ENCODE measurements at places on chromosomes 5 and 9.

DNA sequence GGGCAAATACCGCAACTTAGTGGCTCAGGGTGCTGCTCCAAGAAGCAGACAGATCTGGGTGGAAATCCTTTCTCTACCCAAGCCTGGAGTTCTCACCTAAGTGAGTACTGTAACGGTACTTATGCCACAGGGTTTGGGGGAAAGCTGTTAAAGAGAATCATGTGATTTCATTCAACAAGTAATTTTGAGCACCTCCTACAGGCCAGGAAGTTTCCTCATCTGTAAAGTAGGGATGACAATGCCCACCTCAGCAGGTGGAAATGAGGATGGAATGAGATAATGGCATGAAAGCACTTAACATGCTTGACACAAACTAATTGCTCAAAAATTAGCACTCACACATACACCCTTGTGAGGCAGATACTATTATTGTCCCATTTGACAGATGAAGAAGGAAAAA, 114.1 kb downstream of the JAKMIP2 start:
- DNase-seq = no peak

- no peak for DNase-seq
Observed at GRCh38 chr9:108666240-108666784, 189.5 kb downstream of the ACTL7B start.

DNA sequence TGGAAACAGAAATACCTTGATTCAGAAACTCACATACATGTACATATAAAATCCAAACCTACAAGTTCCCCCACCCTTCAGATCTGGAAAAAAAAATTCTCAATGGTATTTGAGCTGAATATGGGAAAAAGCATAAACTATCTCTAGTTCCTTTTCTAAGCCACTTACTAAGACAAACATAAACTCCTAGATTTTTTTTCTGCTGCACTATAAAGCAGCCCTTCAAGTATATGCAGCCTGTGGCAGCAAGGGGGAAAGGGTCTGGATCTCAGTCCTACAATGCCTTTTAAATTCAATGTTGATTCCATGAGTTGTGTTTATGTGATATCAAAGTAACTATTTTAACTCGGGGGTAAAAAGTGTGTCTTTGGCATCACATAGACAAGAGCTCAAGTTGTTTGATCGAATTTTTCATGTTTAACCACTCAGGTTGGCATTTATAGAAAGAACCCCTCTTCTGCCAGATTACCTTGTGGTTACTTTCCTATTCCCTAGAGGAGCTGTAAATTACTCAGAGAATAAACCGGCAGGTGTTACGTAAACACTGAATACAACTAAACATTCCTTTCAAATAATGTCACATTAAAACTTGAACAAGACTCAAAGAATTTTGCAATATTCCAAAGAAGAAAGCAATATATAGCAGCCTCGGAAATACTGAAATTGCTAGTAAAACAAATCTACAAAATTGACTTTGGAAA, 91.8 kb upstream of the FER start:
- no peak for DNase-seq

- DNase-seq = no peak
Observed at GRCh38 chr5:67606586-67606947, 410.0 kb upstream of the CD180 start.

DNA sequence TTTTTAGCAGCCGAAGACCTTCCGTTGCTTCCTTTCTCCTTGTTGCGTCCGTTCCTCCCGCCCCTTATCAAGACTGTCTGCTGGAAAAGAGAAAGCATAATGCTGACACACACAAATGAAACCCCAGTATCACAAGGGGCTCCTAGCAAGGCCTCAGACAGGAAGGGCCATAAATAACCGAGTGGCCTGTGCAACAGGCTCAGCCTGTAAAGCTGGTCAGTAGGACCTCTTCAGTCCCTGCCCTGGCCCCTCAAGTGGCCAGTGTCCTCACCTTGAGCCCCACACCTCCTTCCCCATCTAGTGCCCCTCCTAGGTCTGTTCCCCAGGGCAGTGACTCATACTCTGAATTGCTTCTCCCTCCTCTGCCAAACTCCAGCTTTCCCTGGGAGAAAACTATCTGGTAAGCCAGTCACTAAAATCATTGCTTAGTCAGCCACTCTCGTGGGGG, 174.6 kb upstream of the IL12B start:
- DNase-seq = no peak

GRCh38 chr5:79227484-79228025, 8.4 kb upstream of the JMY start:
- DNase-seq = no peak

DNA sequence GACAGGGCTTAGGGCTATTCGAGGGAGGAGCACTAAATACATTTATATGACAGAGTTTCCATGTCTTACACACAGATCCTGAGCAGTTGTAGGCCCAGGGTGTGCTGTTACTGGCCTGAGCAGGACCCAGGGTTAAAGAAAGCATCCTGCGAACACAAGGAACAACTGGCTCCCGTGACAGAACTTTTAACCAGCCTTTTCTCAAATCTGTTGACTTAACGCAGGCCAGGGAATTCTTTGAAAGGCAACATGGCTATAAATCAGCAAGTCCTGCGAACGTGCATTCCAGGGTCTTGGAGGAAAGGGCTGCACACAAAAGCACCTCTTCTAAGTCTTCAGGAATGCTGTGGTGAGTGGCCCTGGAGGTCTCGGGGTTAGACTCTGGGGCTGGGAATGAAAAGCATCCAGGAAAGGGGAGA, 45.2 kb upstream of the ANKRD55 start:
- no peak for DNase-seq

DNA sequence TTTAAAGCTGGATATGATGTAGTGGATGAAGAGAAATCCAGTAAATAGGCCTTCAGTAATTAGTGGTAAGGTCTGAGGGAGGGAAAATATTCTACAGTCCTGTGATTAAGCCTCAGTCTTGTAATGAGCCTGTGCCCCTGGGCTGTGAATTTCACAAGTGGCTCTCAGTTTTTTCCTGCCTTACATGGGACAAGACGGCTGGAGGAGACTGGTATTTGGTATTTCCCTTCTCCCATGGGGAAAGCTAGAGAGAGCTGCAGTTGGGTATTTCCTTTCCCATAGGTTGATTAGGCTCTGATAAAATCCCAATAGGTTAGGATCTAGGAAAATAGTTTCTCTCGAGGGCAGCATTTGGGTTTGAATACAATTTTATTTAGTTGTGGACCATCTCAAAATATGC, 62.2 kb upstream of the GNA14 start:
- peak; percentile 18 for DNase-seq

GRCh38 chr5:150046031-150046430, 40.3 kb downstream of the CSF1R start:
- DNase-seq = no peak

GRCh38 chr9:70658765-70659164, 244.3 kb upstream of the KLF9 start:
- no peak for DNase-seq

- DNase-seq = no peak
Observed at GRCh38 chr9:126499005-126499910, 114.5 kb upstream of the LMX1B start.

DNA sequence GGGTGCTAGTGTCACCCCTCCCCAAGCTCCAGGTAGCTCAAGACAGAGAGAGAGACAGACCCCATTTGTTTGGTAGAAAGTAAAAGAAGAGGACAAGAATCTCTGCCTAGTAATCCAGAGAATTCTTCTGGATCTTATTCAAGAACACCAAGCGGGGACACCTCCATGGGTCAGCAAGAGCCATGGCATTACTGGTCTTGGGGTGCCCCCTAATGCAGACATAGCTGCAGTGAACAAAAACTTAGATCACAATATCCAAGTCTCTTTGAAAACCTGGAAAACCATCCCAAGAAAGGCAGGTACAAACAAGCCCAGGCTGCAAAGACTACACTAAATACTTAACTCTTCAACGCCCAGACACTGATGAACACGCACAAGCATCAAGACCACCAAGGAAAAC, 29.9 kb upstream of the PDE4D start:
- DNase-seq = no peak

DNA sequence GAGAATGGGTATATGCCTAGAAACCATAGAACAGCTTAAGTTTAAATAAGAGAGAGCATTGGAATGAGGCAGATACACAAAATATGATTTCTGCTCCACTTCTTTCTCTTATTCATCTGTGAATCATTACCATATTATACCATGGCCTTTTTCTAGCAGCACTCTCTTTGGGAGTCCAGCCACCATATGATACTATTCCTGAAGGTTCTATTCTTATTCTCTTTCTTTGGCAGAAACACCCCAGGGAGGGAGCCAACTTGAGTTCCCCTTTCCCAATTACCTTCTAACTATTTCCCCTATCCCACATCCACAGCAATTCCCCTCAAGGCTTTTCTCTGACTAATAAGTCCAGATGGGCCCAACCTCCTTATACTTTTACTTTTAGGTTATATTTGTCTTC, 55.9 kb downstream of the NDUFAF2 start:
- DNase-seq = no peak

- DNase-seq = peak; percentile 50
Observed at GRCh38 chr5:24633715-24634325, 11.0 kb downstream of the CDH10 start.

- DNase-seq = no peak
Observed at GRCh38 chr5:172266071-172266675, 17.4 kb downstream of the UBTD2 start.

GRCh38 chr9:134966270-134966669, 48.6 kb upstream of the FCN1 start:
- DNase-seq = no peak

DNA sequence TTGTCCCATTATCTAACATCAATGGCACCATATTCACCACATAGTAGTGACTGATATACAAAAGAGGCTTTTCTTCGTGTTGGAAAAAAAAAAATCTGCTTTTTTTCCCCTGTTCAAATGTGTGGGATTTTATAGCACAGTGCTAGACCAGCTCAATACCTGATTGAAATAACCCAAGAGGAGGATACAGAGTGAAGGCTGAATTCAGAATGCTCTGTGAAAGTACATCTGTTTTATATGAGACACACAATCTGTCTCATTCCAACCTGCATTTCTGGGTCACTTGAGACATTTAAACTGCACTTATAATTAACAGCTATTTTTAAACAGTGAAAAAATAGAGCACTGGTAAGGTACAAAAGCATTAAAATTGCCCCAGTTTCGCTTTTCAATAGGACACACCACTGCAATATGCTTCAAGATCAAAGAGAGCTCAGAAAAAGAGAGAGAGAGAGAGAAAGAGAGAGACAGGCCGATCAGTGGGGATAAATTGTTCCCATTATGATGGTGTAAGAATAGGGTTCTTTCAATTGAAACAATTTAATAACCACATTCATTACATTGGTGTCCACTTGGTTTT, 179.3 kb downstream of the NR2F1-AS1 start:
- no peak for DNase-seq

- DNase-seq = no peak
Observed at GRCh38 chr9:36867672-36868471, 166.2 kb downstream of the PAX5 start.

- no peak for DNase-seq
Observed at GRCh38 chr9:124343533-124344290, 71.5 kb downstream of the PSMB7 start.

GRCh38 chr5:146548781-146549449, 32.9 kb upstream of the GPR151 start:
- DNase-seq = no peak

DNA sequence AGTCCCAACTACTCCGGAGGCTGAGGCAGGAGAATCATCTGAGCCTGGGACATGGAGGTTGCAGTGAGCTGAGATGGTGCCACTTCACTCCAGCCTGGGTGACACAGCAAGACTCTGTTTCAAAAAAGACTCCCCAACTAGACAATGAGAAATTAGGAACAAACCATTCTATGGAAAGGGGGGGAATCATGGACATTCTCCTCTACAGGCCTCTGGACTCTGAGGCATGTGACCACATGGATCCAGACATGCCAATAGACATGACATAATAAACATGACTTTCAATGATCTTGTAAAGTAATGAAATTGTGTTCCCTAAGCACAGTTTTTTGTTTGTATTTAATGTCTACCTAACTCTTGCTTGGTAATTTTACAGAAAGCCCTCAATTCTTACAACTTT, 8.8 kb downstream of the HOMER1 start:
- DNase-seq = no peak

DNA sequence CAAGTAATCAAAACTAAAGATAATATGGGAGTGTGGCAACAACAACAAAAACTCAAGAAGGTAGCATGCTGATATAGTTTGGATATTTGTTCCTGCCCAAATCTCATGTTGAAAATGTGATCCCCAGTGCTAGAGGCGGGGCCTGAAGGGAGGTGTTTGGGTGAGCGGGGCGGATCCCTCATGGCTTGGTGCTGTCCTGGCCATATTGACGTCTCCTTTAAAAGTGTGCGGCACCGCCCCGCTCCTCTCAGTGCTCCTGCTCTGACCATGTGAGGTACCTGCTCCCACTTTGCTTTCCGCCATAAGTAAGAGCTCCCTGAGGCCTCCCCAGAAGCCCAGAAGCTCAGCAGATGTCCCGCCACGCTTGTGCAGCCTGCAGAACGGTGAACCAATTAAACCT, 25.6 kb downstream of the MED27 start:
- no peak for DNase-seq

GRCh38 chr5:1930880-1931603, 48.3 kb upstream of the IRX4 start:
- DNase-seq = no peak

- no peak for DNase-seq
Observed at GRCh38 chr5:143877196-143877595, 65.2 kb downstream of the HMHB1 start.

DNA sequence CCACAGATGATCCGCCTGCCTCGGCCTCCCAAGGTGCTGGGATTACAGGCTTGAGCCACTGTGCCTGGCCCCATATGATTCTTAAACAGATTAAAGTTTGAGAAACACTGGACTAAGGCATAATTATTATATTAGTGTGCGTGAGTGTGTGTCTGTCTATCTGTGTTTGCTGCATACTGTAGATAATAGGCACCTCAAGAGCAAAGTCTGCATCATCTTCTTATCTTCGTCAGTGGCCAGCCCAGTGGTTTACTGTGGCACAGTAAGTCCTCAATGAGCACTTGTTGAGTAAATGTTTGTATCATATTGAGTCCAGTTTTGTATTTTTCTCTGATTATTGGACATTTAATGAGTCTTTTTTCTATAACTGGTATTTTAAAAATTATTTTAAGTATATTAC, 81.7 kb downstream of the ITGA1 start:
- DNase-seq = no peak

DNA sequence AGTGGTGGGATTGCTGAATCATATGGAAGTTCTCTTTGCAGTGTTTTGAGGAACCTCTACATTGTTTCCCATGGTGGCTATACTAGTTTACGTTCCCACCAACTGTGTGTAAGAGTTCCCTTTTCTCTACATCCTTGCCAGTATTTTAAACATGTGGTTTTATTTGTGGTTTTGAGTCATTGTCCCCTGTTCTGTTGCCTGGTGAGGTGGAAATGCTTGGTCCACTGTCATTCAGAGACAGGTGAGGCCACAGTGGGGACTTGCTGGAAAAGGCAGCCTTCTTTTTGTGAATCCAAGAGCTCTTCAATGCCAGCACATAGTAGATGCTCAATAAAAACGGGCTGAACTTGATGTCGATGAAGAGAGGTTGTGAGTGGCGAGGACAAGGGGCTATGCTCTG, 44.2 kb downstream of the SH3PXD2B start:
- no peak for DNase-seq

GRCh38 chr5:79844571-79844970, 146.5 kb downstream of the MTX3 start:
- DNase-seq = no peak

Data from SW 1271 (cell line).